Glutamatergic neuron (in vitro differentiated cells): ENCODE measurements at places on chromosomes 7 and 10. TPM values are rescaled to one million over a fixed set of nuclear protein-coding genes. Genes with fewer than 3 reads are reported as not detected.

- H3K36me3 ChIP-seq = no peaks in the 10 kb centered on the region
- H3K27ac ChIP-seq = no peak overlapping the region
- H3K4me1 ChIP-seq = peaks cover 3% of the 10 kb centered on the region
- no peak for DNase-seq
Observed at GRCh38 chr7:142867097-142867378, 12.2 kb downstream of the EPHB6 start.

The INMT gene
- 1.7 TPM for total RNA-seq

- no peaks in the 10 kb centered on the region for H3K4me1 ChIP-seq
- no peak overlapping the region for H3K27ac ChIP-seq
- H3K27me3 ChIP-seq = no peaks in the 10 kb centered on the region
Observed at GRCh38 chr10:100174699-100175677, 10.8 kb downstream of the ERLIN1 start.

DNA sequence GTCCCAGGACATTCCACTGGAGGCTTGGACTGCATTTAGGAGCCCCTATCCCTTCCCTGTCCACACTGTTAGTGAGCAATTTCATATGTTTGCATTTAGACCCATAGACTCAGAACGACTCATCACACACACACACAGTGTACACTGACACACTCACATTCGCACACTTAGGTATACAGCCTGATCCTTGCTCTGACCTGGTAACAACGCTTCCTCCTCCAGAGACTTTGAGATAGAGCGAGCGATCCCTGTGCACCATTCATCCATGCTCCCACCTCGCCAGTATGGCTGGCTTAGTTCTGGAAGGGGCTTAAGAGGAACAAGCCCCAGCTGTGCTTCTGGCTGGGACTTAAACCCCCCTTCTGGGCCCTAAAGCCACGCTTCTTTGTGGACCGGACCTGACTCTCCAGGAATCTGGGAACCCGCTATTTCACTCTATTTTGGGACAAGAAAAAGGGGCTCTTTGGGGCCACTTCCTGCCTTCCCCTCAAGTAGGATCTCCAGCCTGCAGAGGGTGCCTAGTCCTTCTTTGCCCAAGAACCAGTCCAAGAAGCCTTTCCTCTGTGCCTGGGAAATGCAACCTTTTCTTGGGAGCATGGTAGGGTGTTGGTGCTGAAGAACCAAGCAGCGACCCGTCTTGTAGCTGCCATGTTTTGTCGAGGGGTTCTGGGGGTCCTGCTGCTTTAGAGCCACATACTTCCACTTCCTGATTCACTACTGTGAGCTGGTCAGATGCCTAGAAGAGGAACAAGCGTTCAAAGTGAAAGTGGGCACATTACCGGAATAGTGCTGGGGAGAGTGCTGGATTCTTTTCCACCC, 1.1 kb upstream of the HOXA13 start:
- DNase-seq = no peak
- H3K27ac ChIP-seq = no peak overlapping the region
- H3K27me3 ChIP-seq = peaks cover 55% of the 10 kb centered on the region
- H3K4me1 ChIP-seq = peaks cover 3% of the 10 kb centered on the region
- peak overlapping the region; percentile 80 for H3K4me3 ChIP-seq
- no peaks in the 10 kb centered on the region for H3K36me3 ChIP-seq

DNA sequence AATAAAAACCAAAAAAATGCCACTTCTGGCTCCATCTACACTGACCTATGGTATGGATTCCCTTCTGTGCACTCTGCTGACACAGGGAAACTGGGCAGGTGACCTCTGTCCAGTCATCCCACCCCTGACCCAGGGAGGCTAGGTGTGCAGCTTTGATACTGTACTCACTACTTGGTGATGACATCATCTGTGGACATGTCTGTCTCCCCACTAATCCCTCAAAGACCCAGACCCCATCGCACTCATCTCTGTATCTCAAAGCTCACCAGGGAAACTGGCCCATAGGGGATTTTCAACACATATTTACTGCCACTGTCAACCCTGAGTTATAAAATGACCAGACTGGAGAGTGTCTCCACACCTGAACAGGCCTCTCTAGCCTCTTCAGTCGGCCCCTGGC, 10.6 kb downstream of the SGMS1 start:
- H3K4me3 ChIP-seq = no peak overlapping the region
- DNase-seq = no peak
- H3K36me3 ChIP-seq = no peaks in the 10 kb centered on the region
- peaks cover 33% of the 10 kb centered on the region for H3K4me1 ChIP-seq
- peak overlapping the region; percentile 60 for H3K27ac ChIP-seq

DNA sequence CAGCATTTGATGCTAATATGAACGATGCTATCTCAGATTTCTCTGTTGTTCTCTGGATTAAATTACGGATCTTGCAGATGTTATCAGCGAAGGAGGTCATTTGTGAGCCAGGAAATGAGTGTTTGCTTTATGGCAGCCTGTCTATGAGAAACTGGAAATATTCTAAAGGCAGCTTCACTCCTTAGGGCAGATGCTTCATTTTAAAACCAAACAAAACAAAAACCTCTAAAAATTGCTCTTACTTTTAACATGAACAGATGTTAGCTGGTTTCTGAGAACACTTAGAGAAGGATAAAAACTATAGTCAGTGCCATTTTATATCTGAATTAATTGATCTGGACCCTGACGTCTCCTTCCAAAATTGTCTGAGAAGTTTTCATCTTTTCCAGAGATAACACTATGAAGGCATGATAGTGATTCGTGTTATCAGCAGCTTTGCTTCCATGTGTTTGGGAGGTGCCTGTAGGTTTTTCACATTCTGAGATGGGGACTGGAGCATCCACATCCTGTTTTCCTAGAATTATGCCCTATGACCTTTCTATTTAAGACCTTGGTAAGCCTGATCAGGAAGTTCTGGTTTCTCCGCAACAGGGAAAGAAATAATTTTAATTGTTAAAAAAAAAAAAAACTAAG, 53.1 kb downstream of the CPED1 start:
- H3K27ac ChIP-seq = no peak overlapping the region
- H3K4me3 ChIP-seq = no peak overlapping the region
- no peak for DNase-seq

DNA sequence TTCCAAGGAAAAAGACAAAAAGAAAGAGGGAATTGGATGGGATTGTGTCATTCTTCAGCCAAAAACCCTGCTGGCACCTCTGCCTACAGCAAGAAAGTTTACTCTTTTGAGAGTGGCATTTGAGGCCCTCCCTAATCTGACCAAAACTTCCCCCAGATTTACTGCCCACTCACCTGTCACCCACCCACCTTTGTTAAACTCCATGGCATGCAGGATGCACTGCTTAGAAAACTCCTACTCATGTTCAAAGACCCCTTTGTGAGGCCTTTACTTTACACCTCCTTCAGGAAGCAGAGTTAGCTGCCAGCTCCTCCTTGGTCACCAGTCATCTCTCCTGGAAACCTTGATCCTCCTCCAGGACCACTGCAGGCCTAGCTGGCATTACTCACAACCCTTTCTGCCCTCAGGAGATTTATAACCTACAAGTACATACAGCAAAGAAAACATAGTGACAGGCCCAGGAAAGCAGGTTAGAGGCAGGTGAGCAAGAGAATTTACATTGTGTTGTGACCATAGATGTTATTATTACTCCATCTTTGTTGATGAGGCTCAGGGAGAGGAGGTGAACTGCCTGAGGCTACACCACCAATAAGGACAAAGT, 10.3 kb upstream of the PLAC9 start:
- H3K4me1 ChIP-seq = no peaks in the 10 kb centered on the region
- H3K27ac ChIP-seq = no peak overlapping the region
- no peaks in the 10 kb centered on the region for H3K27me3 ChIP-seq
- DNase-seq = no peak
- no peak overlapping the region for H3K4me3 ChIP-seq

DNA sequence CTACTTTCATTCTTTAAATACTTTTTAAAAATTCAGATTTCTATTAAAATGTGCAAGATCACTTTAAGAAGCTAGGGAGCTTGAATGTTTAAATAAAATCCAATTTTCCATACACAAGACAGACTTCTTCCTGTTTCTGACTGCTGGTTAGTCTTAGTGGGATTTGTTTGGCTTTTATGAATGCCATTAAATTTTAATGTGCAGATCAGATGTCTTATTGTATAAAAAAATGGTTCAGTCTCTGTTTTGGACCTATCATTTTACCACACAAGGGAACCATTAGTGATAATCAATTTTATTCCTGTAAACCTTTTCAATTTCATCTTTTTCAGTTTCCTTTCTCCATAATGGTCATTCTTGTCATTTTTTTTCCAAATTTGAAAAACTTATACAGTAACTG, 63.2 kb downstream of the VCL start:
- peaks cover 5% of the 10 kb centered on the region for H3K36me3 ChIP-seq
- H3K27ac ChIP-seq = no peak overlapping the region
- H3K27me3 ChIP-seq = peaks cover 2% of the 10 kb centered on the region
- no peaks in the 10 kb centered on the region for H3K4me1 ChIP-seq
- DNase-seq = no peak
- H3K4me3 ChIP-seq = no peak overlapping the region

The TNS3 gene
- 3.8 TPM for total RNA-seq

GRCh38 chr7:151373599-151373998, 32.0 kb downstream of the NUB1 start:
- H3K36me3 ChIP-seq = no peaks in the 10 kb centered on the region
- DNase-seq = no peak
- peaks cover 10% of the 10 kb centered on the region for H3K4me1 ChIP-seq

DNA sequence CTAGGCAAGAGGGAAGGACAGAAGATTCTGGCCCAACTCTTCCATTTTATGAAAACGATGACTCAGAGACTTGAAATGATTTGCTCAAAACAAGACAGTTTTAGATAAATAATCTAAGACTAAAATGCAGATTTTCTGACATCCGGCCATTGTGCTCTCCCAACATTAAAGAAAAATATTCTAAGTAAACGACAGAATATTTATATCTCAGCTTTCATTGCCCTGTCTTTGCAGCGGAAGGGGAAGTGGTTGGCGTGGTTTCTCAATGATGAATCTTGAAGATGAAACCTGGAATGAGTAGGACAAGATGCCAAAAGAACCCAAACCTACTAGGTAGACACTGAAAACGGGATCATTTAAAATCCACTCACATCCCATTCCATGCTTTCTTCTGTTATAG, 28.9 kb upstream of the NPY start:
- no peak overlapping the region for H3K27ac ChIP-seq
- no peaks in the 10 kb centered on the region for H3K27me3 ChIP-seq
- H3K4me1 ChIP-seq = no peaks in the 10 kb centered on the region
- peaks cover 18% of the 10 kb centered on the region for H3K36me3 ChIP-seq
- no peak overlapping the region for H3K4me3 ChIP-seq

The CTNNA3 gene
- 3.3 TPM for total RNA-seq

GRCh38 chr7:1520539-1521234, 9.8 kb upstream of the MAFK start:
- H3K36me3 ChIP-seq = peaks cover 7% of the 10 kb centered on the region
- H3K27ac ChIP-seq = no peak overlapping the region

DNA sequence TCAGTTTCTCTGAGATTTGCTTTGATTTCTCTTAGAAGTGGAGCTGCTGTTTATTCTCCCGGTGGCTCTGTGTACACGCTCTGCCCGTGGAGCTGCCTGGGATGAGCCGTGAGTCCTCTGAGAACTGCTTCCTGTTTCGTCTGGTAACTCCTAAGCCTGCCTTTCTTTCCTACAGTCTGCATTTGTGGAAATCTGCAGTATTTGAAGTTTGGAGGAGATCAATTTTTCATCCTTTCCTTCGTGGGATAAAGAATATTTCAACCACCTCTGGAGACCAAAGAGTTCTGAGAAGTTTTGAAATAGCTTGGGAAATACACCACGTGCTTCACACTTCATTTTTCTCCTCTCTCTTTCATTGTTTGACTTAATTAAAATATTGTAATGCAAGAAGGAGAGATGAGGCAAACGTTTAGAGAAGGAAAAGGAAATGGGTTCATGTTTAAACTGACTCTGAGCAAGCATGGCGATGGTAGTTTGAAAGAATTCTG, 311.9 kb downstream of the LRMDA start:
- H3K27me3 ChIP-seq = no peaks in the 10 kb centered on the region
- no peaks in the 10 kb centered on the region for H3K36me3 ChIP-seq
- no peak for DNase-seq
- H3K27ac ChIP-seq = no peak overlapping the region

DNA sequence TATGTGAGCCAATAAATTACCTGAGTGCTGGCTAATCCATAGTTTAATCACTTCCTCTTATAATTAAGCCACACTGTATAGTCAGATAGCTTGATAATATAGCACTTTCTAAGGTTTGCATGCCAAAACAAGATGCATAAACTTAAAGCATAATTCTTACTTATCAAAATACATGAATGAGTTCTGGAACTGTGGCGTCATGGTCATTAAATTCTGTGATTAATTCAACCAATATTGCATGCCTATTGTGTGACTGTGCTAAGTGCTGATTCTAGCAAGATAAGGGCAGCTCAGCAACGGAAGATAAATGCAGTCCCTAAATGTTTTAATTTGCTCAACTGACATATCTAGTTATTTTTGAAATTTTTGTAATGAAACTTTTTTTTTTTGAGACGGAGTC, 29.7 kb downstream of the HOXA1 start:
- H3K36me3 ChIP-seq = no peaks in the 10 kb centered on the region
- no peak for DNase-seq
- no peak overlapping the region for H3K4me3 ChIP-seq
- no peaks in the 10 kb centered on the region for H3K4me1 ChIP-seq

DNA sequence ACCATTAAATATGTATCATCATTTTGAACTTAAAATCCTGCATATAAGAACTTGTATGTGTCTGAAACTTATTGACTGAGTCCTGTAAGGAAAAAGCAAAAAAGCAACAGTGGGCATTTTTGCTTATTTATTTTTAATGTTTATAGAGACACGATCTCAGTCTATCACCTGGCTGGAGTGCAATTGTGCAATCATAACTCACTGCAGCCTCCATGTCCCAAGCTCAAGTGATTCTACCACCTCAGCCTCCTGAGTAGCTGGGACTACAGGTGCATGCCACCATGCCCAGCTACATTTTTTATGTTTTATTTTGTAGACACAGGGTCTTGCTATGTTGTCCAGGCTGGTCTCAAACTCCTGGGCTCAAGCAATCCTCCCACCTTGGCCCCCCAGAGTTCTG, 32.2 kb downstream of the MYL10 start:
- H3K27me3 ChIP-seq = peaks cover 6% of the 10 kb centered on the region
- DNase-seq = no peak
- no peak overlapping the region for H3K27ac ChIP-seq
- H3K36me3 ChIP-seq = no peaks in the 10 kb centered on the region
- no peak overlapping the region for H3K4me3 ChIP-seq

The PDAP1 gene
- total RNA-seq = 134 TPM

The LIPA gene
- 22.0 TPM for total RNA-seq

DNA sequence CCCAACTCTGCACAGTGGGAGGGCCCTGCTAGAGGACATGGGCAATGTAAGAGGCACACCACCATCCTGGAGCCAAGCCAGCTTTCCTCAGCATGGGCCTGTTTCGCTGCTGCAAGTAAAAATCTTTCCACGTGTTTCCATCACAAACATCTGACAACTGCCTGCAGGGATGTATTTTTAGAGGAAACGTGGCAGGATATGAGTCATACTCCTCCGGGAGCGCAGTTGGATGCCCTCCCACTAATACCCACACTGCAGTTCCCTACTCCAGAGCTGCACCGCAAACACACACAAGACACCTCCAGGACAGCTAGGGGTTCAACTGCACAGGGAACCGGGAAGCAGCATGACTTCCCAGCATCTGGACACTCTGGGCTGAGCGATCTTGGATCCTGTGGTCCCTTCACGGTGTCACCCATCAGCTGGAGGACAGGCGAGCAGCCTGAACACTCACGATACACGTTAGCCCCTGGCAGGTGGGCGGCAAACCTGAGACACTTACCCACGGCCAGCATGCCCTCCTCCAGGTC, 26.1 kb downstream of the PLAC9 start:
- no peak for DNase-seq
- H3K4me1 ChIP-seq = peaks cover 8% of the 10 kb centered on the region
- H3K27ac ChIP-seq = no peak overlapping the region
- H3K36me3 ChIP-seq = no peaks in the 10 kb centered on the region
- H3K4me3 ChIP-seq = no peak overlapping the region
